ENCODE measurements at places on chromosomes 2 and 18.

GRCh38 chr2:230975927-230976326 is 20.0 kb upstream of the SPATA3 start:
- DNase-seq = no peak

DNA sequence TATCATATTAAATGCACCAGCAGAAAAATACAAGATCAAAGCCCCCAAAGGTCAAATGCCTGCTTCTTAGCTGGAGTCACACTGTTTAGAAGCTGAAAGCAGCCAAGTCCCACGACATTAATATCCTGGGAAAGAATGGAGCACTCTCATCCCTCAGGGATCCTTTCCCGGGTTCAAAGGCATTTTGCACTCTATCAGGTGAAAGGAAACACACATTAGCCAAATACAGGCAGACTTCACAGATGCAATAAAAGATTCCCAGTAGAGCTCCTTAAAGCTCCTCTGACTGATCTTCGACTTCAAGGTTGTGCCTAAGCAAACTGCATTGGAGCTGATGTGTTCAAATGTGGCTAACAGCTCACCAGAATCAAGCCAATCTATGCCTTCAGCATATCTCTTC is 158.4 kb downstream of the RNF152 start:
- DNase-seq = no peak

DNA sequence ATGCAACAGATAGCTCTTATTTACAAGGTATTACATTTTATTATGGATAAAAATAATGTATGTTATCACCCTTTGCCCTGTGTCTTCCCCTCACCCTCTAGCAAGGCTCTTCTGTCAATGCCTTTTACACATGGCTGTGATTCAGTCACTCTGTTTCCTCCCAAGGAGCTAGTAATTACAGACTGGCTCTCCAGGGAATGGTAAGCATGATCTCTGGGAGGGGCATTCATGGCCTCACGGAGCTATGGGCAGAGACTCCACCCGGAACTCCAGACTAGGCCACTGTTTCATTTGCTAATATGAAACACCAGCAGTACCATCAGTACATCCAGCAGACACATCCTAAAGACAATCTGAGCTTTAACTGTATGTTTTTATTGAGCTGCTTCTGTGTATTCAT is 410.9 kb upstream of the CYRIA start:
- no peak for DNase-seq

GRCh38 chr18:54923339-54923956 is 35.8 kb downstream of the CCDC68 start:
- DNase-seq = no peak

- no peak for DNase-seq
Observed at GRCh38 chr2:122643725-122644329, 888.4 kb downstream of the TSN start.

DNA sequence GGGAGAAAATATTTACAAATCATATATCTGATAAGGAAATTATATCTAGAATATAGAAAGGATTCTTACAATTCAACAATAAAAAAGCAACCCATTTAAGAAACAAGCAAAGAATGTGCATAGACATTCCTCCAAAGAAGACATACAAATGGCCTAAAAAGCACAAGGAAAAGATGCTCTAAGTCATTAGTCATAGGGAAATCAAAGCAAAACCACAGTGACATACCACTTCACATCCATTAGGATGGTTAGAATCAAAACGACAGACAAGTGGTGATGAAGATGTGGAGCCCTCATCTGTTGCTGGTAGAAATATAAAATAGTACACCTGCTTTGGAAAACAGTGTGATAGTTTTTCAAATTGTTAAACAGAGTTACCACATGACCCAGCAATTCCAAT is 48.2 kb downstream of the MAPRE2 start:
- no peak for DNase-seq

GRCh38 chr18:41034413-41034812 is 920.6 kb upstream of the PIK3C3 start:
- DNase-seq = no peak

DNA sequence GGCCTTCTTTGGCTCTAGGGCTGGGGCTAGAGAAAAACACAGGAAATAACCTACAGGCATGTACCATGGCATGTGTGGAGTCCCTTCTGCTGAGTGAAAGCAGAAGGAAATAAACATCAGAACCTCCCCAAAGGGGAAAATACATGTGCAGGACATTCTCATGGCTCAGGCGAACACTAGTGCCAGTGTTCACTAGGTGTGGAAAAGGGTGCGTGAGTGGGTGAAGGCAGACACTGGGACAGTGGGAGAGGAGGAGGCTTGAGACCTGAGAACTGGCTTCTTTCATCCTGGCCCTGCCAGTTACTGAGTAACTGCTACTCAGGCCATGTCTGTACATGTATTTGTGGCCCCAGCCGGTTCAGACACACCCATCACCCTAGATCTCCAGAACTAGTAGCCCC is 268.2 kb downstream of the PRKCE start:
- DNase-seq = no peak

DNA sequence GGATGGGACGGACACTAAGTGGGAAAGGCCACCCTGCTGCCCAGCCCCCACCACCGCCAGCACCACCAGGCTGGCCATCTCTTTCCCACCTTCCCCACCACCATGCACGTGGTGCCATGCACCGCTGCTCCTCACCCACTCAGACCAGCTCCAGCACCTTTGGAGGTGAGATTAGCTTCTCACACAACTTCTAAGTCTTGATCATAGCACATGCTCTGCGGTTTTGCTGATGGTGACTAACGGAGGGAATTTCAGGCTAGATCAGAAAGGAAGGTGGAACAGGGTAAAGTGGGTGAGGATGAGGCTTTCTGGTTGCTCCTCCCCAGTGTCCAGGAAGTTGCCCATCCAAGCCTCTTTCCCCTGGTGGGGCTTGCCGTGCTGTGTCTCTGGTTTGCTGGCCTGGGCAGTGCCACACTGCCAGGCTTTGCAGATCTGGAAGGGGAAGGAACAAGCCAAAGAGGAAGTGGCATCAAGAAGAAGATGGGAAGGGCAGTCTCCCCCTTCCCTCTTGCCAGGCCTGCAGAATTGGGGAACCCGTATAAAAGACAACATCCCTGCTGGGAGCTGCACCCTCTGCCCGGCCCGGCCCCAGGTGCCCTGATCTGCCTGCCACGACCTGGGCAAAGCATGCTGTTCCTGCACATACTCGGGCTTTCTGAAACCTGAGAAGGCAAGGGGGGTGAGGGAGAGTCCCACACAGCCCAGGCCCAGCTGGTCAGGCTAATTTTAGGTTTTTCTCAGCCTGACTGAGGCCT is 44.3 kb upstream of the CAB39 start:
- no peak for DNase-seq

- no peak for DNase-seq
Observed at GRCh38 chr2:237967463-237967951, 693 bp downstream of the UBE2F start.

DNA sequence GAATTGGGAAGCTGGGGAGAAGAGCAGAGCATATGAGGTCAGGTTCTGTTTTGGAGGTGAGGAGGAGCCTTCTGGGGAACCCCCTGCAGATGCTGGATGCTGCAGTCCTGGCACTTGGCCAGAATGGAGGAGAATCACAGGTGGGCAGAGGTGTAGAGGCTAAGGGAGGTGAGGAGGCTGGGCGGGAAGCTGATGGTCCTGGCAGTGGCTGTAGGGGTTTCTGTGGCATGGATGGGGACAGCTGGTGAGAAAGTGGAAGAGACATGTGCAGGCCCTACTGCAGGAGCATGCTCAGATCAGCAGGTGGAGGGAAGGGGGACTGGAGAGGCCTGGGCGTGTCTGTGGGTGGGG is 101.3 kb downstream of the DYSF start:
- DNase-seq = no peak

DNA sequence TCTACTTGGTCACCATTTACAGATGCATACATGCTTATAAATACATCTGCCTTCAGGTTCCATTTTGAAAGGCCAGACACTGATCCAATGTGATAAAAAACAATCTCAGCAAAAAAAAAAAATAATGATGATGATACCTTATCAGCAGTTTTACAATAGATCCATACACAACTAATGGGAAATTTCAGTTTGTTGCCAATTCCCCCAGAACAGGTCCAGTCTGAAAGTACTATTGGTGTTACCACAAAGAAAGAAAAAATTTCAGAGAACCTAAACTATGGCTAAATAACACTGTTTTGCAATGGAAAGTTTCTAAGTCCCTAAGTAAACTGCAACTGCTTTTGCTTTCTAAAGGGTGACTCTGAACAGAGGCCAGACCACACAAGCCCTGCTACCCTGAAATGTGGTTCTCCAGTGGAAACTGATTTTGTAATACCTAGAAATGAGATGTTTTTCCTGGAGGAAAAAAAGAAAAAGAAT is 54.1 kb downstream of the LPIN2 start:
- no peak for DNase-seq

DNA sequence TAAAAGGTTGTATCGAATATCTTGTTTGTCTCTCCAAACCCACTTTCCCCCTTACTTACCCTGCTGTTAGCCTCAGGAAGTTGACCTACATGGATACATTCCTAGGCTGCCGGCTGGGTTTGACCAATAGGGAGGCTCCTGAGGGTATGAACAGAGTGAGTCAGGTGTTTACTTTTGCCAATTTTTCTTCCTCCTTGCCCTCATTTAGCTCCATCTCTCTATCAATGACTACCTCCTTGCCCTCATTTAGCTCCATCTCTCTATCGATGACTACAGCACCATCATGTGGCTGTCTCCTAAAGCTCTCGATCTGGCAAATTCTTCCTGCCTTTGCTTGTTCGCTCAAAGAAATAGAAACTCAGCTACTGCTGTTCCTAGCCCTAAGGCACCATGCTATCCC is 571.9 kb upstream of the CRIM1 start:
- no peak for DNase-seq

GRCh38 chr2:37692711-37693110 is 21.3 kb upstream of the CDC42EP3 start:
- no peak for DNase-seq

- no peak for DNase-seq
Observed at GRCh38 chr2:112714836-112715631, 5.8 kb upstream of the NT5DC4 start.

GRCh38 chr2:238413368-238413767 is 13.4 kb upstream of the ASB1 start:
- DNase-seq = no peak

DNA sequence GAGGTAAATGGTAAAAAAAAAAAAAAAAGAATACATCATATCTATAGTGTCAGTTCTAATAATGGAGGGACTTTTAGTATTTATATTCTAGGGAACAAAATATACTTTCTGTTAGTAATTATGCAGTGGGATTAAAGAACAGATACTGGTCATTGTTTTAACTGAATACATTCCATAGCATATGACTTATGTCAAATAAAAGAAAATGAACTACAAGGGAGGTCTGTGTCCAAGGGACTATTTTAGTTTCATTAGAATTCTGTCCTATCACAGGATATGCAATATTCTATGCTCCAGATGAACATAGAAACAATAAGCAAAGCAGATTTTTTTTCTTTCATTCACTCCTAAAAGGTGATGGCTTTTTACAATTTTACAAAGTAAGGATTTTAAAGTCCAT is 154.2 kb upstream of the ZEB2 start:
- DNase-seq = no peak

DNA sequence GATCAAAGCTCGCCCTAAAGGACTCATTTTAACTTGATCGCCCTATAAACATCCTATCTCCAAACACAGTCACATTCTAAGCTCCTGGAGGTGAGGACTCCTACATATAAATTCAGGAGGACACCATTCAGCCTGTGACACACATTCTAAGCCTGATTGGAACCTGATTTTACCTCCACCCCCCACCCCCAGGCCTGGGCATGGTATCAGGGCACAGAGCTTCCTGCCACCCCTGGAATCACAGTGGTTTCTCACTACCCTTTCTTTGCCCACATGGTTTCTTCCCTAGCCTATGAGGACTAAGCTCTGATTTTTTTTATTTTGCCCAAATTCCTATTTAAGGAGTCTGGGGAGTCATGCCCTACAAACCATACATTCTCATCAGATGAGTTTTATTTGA is 428.1 kb upstream of the ID2 start:
- DNase-seq = no peak

- DNase-seq = no peak
Observed at GRCh38 chr2:240739797-240740196, 48.1 kb downstream of the AQP12A start.

DNA sequence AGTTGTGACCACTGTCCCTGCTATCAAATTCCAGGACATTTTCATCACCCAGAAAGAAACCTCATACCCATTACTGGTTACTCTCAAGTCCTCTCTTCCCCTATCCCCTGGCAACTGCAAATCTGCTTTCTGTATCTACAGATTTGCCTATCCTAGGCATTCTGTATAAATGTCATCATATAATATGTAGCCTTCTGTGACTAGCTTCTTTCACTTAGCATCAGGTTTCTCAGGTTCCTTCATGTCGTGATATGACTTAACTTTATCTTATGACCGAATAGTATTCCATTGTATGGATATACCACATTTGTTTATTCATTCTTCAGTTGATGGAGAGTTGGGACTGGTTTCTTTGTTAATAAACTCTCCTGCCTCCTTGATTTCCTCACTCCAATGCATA is 60.5 kb downstream of the PMAIP1 start:
- DNase-seq = no peak

DNA sequence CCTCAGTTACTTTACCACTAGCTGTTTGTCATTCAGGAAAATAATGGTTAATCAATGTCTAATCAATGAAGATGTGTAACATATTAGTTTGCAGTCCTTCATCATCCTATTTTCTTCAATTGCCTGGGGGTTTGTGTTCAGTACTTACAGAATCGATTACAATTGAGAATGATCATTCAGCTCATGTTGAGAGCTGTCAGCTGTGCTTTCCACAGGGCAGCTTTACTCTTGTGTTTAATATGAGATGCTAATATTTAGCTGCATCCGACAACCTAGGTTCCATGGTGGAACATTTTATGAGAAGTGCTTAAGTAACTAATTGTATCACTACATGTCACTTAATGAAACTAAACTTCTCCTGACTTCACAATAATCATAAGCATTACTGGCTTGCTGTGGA is 191.9 kb downstream of the GRB14 start:
- DNase-seq = no peak

- no peak for DNase-seq
Observed at GRCh38 chr2:133292259-133292658, 276.0 kb downstream of the NCKAP5 start.

DNA sequence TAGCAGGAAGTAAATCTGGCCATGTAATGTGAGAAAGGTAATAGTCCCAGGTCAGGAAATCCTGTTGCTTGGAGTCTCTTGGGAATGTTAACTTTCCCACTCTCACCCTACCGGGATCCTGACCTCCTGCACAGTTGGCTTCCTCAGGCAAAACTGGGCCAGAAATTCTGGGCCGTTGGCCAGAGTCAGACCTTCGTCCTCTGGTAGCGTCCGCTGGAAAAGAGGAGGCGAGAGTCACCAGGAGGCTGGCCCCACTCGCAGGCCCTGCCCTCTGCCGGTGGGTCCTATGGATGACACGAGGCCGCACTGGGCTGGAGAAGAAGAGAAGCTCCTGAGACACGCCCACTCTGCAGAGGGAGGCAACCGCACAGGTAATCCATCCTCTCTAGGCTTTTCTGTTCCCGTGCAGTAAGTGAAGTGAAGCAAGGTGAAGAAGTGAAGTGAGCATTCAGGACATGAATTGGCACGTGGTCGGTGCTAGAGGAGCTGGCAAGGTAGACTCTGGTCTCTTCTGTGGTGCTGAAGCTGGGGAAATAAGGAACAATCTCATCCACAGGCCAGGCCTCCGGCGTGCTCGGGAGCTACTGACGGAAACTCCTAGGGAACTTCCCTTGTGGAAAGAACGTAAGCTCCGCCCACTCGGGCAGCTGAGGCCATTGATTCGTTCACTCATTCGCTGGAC is 182.7 kb upstream of the GLI2 start:
- DNase-seq = no peak

GRCh38 chr2:240878341-240878936 is 9.8 kb downstream of the AGXT start:
- no peak for DNase-seq

All from activated CD4-positive, alpha-beta T cell treated with anti-CD3 and anti-CD28 coated beads, Interleukin-2, amount 50 U/mL, for 24 hours (primary cell).